ENCODE measurements at places on chromosomes 3 and 15.
A peak's percentile ranks its signal among the peaks of the same experiment; 100 is the strongest.

DNA sequence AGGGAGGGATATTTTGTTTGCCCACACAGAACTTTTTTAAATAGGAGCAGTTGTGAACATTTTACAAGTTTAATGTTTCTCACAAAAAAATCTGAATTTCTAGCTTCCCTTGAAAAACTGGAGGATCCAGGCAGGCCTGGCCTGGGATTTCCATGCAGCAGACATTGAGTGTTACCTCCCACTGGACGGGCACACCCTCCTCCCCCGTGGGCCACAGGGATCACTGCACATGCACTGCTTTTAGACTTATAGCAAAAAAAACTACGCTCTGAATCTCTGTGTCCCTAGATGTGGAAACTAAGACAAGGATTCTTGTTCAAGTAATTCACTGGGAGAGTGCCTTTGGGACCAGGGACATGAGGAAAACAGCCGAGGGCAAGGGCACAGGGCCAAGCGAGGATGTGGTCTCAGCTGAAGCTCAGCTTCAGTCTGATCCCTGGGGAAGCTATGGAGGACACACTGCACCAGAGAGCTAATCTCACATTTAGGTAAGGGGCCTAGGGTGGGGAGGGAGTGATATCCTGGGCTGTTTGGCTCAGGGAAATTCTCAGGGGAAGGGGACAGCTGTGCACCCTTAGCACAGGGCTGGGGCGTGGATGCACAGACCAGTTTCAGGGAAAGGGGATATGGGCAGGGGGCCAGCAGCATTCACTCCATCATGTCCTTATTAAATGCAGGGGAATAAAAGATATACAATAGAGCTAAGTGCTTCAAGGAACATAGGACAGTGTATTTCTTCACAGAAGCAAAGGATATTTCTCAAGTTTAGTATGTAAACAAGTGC lies 46.0 kb downstream of the FSIP1 start:
- DNase-seq, result no peak

DNA sequence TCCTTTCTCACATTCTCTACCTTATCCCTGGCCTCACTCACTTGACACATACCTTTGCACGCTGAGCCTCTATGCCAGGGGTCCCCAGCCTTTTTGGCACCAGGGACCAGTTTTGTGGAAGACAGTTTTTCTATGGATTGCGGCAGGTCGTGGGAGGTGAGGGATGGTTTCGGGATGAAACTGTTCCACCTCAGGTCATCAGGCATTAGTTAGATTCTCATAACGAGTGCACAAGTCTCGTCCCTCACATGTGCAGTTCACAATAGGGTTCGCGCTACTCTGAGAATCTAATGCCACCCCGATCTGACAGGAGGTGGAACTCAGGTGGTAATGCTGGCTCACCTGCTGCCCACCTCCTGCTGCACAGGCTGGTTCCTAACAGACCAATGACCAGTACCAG lies 112.5 kb upstream of the EIF1B start:
- no peak for DNase-seq

DNA sequence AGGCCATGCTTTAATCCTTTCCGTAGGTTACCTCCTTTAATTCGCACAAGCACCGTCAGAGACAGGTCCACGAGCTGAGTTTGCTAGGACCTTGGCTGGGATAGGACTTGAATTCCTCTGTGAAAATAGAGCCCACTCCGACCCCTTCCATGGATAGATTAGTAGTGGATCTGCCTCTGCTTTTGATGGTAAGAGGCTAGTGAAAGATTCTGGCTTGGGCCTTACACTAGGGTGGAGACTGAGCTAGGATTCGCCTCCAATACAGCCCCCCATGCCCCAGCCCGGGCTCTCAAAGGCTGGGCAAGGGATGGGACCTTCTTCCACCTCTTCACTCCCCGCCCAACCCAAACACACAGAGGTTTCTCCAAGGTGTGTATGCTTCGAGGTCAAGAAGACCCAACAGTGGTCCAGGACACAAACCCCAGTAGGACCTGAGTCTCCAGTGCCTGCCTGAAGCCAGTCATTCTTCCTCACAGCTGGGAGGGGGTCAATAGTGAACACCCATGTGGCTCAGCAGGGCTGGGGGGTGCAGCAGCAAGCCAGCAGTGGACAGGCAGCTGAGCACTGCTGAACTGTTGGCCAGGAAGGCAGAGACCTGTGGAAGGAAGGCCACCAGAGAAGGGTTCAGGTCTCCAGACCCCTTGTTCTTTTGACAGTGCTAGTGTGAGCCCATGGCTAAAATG lies 75.7 kb downstream of the SPSB4 start:
- DNase-seq, result no peak

- DNase-seq, result no peak
Measured at GRCh38 chr3:150107429-150108175, 136.9 kb upstream of the PFN2 start.

GRCh38 chr3:136819392-136819730 lies 435 bp downstream of the SLC35G2 start:
- no peak for DNase-seq

DNA sequence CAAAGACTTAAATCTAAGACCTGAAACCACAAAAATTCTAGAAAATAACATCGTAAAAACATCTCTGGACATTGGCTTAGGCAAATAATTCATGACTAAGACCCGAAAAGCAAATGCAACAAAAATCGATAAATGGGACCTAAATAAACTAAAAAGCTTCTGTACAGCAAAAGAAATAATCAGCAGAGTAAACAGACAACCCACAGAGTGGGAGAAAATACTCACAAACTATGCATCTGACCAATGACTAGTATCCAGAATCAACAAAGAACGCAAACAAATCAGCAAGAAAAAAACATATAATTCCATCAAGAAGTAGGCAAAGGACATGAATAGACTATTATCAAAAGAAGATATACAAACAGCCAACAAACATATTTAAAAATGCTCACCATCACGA lies 749.4 kb downstream of the PLOD2 start:
- DNase-seq, result peak; percentile 82

- DNase-seq, result no peak
Measured at GRCh38 chr3:173685456-173685855, 287.9 kb downstream of the NLGN1 start.

DNA sequence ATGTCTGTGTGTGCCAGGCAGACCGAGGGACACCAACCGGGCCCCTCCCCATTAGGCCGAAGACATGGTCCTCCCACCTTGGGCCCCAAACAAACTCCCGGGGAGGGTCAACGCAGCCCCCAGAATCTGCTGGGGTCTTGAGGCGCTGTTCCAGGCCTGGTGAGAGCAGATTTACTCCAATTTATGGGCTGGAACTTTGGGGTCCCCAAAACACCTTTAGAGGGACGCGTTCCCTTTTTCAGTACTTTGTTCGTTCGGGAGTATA lies 2.4 kb downstream of the GATA2 start:
- no peak for DNase-seq

DNA sequence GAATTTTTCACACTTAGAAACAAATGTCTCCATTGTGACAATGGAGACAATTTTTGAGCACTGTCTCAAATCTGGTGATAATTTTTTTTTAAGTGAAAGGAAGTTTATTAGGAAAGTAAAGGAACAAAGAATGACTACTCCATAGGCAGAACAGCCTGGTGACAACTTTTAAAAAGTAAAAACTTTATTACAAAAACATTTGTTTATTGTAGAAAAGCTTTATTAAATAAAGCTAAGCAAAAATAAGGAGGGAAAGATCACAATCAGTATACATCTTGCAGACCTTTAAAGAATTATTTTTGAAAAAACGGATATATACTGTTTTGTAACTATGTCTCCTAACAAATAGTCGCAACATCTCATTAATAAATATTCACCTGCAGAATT lies 688 bp upstream of the OXSM start:
- no peak for DNase-seq

DNA sequence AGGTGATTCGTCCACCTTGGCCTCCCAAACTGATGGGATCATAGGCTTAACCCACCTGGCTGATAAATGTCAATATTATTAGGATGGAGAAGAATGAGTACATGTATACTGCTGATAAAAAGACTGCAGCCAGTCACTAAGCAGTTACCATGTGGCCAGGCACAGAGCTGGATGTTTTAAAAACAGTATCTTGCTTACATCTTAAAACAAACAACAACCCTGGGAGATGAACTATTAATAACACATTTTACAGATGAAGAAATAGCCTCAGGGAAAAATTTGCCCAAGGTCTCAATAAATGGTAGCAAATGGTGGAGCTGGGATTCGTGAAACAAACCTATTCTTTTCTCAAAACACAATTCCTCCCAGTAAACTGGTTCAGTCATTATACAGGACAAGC lies 18.1 kb downstream of the IL17RD start:
- no peak for DNase-seq

- DNase-seq, result no peak
Measured at GRCh38 chr15:58932710-58933280, 684 bp downstream of the SLTM start.

DNA sequence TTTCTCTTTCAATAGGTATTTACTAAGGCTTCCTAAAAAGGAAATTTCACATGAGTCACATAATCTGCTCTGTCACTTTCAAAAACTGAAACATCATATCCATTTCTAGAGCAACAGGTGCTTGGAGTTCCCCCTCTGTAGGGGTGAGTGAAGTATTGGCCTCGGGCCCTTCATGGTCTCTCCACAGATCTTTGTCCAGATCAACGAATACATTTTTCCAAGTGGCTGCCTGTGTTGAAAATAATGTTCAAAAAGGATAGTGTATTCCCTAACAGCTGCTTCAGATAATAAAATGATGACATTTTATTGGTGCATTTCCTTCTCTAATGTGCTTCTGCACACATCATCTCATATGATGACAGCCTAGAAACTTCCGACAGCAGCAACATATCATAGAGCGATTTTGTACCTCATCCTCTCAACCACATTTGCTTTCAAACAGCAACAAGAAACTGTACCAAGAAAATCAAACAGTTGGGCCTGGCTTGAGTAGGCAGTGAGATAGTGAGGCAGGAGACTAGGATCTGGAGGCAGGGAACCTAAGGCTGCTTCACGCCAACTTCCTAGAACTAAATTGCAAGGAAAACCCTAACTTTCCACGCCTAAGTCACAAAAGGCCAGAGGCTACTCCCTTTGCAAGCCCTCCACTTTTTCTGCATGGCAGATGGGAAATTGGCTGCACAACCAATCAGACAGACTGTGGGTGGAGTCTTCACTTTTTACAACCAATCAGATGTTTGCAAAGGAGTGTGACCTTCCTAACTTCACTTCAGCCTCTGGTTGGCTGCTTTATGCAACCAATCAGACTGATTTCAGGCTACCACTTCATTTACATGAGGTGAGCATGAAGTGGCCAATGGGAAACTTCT lies 340.2 kb downstream of the LRRC3B start:
- DNase-seq, result no peak

DNA sequence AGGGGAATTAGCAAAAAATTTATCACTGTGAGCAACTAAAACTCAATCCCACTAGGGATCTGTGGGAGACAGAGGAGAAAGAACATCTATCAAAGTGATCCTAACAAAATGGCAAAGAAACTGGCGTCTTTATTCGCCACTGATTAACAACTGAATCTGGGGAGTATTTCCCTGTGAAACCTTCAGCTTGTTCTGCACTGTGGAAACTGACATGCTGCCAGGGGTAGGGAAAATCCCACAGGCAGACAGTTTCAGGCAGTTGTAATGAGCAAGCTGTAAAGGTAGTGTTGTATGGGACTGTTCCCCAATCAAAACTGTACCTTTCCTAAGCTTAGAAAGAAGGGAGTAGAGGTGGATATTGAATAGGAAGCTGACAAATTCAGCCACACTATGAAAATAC lies 611.7 kb downstream of the VGLL3 start:
- DNase-seq, result no peak

- peak; percentile 30 for DNase-seq
Measured at GRCh38 chr15:38226608-38227266, 25.9 kb upstream of the SPRED1 start.

All from NCI-H774 (cell line).